ENCODE measurements at places on chromosomes 4 and X.

DNA sequence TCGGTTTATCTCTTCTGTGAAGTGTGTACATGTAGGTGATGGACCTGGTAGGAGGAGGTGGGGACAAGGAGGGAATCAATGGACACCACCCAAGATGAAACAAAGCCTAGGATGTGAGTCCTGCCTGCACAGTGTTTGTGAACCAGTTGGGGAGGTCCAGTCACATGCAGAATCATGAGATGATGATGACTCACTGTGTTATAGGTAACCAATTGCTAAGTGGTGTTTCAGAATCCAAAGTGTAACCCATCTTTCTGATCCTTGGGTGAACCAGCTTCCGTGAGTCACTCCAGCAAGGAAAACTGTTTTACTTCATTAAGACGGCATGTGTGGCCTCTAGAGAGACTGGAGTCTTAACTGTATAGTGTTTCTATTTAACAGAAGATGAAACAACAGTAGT, 57.9 kb upstream of the HPF1 start:
- no peak for DNase-seq

- DNase-seq = no peak
Measured at GRCh38 chrX:100625985-100626491, 10.6 kb downstream of the TSPAN6 start.

DNA sequence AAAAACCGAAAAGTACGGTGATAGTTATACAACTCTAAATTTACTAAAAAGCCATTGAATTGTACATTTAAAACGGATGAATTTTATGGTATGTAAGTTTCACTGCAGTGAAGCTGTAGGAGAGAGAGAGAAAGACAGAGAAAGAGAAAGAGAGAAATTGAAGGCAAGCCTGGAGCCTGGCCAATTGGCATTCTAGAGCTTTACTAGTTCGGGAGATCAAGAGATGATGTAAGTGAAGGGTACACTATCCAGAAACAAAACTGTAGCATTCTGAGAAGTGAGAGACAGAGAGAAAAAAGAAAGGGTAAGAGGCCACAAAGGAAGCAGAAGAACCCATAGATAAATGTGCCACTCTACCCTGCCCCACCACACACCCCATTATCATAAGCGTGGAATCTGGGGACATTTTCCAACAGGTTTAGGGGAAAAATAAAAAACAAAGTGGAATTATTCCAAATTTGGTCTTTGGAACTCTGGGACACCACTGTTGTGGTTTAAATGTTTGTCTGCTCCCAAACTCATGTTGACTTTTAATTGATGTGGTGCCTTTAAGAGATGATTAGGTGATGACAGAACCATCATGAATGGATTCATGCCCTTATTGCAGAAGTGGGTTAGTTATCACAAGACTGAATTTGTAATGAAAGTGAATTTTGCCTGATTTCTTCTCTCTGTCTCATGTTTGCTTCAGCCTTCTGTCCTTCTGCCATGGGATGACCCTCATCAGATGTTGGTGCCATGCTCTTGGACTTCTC, 123.0 kb upstream of the PLS3 start:
- no peak for DNase-seq

- DNase-seq = no peak
Measured at GRCh38 chr4:53924333-53925049, 139.9 kb downstream of the CHIC2 start.

DNA sequence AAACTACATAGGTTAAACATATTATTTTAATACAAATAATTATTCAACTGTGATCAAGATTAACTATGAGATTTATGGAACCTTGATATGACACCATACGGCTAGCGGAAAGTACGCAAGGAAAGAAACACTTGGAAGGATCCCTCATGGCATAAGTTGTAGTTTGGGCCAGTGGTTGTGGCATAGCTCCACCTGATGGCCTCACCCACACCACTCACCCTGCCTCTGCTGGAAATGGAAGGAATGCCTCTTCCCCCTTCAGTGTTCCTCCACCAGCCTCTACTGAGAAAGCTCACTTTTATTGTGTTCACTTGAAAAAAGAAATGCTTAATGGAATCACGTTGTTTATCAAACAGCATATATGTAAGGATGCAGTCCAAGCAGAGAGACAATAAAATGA, 86.4 kb downstream of the BMP15 start:
- DNase-seq = no peak

- DNase-seq = no peak
Measured at GRCh38 chr4:129603241-129603931, 507.4 kb downstream of the C4orf33 start.

DNA sequence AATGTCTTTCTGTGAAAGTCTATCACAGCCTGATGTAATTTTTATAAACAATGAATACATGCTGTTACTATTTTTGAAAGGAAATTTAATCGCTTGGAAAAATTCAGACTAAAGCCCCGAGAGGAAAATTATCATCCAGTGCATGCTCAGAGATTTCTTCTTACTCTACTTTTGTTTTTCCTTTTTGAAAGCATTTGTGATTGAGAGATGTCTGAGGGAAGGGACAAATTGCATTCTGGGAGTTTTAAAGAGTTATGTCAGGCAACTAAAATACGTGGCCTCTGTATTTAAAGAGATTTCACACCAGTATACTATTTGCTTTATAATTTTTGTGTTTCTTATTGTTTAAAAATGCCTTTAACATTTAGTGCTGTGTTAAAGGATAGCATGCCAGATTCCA, 1.4 kb upstream of the ZFX start:
- no peak for DNase-seq

- no peak for DNase-seq
Measured at GRCh38 chrX:24741330-24741729, 47.6 kb downstream of the POLA1 start.

DNA sequence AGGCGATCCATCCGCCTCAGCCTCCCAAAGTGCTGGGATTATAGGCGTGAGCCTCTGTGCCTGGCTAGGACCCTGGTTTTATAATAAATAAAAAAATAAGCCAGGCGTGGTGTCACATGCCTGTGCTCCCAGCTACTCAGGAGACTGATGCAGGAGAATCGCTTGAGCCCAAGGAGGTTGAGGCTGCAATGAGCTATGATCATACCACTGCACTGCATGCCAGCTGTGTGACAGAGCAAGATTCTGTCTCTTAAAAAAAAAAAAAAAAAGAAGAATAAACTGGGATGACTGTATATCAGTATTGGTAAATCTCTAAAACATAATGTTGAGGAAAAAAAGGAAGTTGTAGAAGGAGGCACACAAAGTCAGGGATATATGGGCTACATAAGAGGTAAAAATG, 45.7 kb upstream of the SLC34A2 start:
- no peak for DNase-seq

DNA sequence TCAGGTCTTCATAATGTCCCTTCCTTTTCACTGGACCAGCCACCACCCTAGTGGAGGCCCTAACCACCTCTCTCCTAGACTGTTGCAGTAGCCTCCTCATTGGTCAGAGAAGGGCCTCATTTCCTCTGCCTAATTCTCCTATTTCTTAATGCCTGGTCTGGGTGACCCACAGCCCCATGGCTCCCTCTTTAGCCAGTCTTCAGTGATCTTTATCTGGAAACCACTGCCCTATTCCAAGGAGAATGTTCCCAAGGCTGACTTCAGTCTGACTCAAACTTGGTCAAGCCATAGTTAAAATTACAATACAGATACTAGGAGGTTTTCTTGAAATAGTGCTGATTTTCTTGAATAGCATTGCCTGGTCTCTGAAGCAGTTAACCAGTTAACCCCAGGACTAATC, 53.6 kb upstream of the PRPS1 start:
- no peak for DNase-seq

DNA sequence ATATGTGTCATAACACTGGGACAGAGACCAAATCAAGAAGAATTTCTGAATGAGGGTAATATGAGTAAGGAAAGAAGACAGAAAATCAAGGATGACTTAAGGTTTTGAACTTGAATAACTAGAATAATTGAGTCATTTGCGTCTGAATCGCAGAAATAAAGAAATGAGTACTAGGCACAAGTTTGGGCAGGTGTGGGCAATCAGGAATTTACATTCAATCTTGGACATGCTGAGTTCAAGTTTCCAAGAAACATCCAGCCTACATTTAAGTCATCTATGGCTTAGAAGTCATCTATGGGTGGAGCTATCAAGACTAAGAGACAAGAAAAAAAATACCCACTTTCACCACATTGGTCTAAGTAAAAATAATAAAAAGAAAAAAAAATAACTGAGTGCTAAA, 30.4 kb upstream of the WDR44 start:
- no peak for DNase-seq

DNA sequence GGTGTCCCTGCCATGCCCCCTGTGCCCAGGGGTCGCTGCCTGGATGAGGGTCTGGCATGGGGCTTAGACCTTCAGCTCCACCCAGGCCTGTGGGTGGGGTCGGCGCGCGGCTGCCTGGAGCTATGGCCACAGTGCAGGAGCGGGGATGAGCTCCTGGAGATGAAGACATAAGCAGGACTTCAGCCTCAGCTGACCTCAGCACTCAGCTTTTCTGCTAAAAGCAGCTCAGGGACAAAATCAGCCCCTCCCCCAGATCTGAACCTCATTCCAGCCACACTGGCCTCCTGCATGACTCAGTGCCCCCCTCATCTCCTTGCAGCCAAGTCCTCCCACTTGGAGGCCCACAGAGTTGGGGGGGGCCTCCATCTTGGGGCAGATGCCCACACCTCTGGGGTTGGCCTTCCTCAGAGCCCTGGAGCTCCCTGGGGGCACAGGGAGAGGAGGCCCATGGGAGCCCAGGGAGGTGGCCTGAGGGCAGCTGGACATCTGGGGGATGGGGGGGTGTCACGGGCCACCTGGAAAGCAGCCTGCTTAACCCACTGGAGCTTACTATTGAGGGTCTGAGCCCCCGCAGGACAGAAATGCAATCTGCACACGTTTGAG, 19.4 kb upstream of the CPLX1 start:
- DNase-seq = no peak

DNA sequence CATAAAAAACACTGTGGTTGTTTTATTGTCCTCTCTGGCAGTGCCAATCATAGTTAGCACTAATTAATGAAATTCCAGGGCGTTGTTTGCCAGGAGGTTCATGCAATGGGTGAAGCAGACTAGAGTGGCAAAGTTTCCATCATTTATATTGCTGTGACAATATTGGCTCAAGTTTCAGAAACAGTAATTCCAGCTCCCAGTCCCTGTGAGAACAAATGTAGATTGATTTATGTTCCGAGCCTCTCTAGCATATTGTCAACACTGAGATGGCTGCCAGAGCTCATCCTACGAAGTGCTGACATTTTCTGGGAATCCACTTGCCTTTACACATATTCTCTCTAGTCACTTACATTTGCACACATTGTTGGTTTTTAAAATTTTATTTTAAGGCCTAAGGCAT, 440.0 kb upstream of the IGFBP7 start:
- no peak for DNase-seq

DNA sequence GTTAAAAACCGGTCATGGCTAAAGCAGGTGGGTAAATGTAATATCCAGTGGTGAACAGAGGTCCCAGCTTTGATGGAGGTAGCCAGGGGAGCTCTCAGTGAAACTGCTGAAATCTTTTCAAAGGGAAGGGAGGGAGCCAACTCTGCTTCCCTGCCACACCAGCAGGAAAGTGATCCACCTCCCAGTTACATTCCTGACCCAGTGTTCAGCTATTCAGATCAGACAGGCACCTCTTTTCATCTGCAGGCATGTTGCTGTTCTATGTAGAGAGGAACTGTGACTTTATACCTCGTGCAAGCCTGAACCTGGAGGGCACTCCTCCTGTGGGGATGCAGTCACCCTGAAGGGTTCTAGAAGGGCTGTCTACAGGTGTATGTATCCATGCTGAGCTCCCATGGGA, 37.6 kb downstream of the DCLK2 start:
- no peak for DNase-seq

DNA sequence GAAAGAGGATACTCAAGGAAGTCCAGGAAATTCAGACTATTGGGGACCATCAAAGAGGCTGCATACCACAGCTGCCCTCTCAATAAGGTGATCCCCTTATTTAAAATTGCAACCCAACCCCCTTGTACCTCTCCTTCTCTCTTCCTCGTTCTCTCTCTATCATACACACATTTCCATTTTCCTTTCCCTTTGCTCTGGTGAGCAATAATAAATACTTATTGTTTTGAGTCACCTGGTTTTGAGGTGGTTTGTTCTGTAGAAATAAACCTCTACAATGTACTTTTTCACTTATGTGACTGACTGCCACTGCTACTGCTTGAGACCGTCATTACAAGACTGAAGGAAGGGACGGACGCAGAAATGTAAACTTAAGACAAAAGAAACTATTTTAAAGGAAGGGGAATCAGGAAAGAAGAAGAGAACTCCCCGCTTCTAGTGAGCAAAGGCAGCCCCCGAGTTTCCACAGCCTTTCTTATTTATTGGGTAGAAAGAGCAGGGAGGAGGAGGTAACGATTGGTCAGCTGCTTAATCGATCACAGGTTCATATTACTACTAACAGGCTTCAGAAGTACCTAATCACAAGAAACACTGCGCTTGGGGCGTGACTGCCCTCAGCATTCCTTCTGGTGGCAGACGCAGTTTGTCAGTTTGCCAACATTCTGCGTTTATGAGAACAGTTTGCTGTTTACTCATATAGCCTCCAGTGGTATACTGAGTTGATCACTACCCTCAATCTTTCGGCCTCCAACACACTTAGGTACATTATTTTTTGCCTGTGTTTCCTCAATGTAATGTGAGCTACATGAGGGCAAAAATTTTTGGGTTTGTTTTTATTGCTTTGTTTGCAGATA, 16.9 kb upstream of the TMEM165 start:
- no peak for DNase-seq

DNA sequence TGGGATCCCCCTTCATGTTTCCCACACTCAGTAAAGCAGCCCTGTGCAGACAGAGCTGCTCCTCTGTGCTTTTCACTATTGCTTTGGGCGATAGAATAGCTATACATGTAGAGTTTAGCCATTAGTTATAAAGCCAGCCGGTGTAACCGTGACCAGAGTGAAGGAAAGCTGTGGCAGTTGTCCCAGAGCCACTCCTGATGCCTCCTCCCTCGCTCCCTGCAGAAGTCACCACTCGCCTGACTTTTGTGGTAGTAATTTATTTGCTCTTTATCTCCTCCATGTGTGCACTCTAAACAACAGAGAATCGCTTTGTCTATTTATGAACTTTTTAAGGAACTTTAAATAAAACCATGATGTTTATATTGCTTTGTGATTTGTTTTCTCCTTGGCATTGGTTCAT, 41.8 kb upstream of the WWC2 start:
- DNase-seq = no peak

DNA sequence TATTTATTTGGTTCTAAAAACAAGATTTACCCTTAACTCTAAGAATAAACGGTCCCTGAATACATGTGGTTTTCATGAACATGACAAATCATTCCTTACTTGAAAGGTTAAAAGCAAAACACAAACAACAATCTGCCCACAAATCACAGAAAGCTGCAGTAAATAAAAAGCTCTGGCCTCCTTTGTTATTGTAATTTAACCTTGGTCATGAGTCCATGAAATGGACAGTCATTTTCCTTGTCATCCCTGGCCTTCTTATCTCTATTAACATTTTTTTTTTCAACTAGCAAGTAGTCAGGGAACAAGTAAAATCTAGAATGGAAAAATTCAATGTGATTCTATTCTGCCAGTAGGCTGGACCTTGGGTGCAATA, 92.7 kb downstream of the SCD5 start:
- no peak for DNase-seq

DNA sequence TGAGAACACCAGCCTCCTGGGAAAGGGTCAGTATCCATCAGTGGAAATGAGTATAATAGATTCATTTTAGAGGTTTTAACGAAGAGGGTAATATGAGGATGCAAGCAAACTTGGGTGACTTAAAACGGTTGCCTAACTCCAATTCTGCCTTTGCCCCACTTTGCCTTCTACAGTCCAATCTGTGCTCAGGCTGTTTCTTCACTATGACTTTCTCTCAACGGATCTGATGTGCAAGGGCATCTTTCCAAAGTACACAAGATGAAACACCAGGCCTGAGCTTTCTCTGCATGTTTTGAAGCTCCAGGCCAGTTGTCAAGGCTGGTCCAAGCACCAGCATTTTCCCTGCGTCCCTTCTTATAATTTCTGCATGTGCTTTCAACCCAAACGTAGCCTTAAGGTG, 68.0 kb upstream of the TMEM164 start:
- DNase-seq = no peak
